SW 1271 (cell line): ENCODE measurements at places on chromosomes 12 and 14.

GRCh38 chr14:82387699-82388098 lies 854.0 kb upstream of the SEL1L start:
- no peak for DNase-seq

DNA sequence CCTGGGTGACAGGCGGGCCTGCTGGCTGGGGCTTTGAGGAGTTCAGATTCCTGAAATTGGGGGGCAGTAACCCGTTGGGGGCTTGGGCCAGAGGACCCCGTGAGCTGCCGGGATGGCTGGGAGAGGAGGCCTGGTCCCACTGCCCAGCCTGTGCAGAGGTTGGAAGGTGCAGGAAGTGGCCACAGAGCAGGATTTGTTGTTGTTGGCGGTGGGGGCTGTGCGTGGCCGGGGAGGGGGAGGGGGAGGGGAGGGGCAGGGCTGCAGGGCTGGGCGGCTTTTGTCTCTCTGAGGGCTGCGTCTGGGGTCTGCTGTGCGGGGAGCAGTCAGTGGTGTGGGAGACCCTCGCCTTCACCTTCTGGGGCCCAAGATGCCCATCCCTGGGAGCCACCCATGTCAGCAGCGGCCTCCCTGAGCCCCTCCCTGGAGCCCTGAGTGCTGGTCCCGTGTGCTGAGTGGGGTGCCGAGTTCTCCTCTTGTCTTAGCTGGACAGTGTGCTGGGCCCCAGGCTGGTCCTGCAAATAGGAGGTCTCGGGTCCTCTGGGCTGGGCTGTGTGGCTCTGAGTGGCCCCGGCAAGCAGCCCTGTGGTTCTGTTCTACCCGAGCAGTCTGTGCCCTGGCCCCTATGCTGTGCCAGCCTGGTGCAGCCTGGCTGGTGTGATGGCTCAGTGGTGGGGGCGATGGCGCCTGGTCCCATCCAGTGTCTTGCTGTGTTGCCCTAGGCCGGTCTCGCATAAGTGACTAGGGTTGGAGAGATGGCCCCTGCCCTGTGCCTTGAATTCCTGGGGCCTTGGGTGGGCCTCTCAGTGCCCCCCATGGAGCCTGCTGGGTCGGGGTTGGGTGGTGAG lies 10.3 kb downstream of the KIF26A start:
- DNase-seq, result no peak

DNA sequence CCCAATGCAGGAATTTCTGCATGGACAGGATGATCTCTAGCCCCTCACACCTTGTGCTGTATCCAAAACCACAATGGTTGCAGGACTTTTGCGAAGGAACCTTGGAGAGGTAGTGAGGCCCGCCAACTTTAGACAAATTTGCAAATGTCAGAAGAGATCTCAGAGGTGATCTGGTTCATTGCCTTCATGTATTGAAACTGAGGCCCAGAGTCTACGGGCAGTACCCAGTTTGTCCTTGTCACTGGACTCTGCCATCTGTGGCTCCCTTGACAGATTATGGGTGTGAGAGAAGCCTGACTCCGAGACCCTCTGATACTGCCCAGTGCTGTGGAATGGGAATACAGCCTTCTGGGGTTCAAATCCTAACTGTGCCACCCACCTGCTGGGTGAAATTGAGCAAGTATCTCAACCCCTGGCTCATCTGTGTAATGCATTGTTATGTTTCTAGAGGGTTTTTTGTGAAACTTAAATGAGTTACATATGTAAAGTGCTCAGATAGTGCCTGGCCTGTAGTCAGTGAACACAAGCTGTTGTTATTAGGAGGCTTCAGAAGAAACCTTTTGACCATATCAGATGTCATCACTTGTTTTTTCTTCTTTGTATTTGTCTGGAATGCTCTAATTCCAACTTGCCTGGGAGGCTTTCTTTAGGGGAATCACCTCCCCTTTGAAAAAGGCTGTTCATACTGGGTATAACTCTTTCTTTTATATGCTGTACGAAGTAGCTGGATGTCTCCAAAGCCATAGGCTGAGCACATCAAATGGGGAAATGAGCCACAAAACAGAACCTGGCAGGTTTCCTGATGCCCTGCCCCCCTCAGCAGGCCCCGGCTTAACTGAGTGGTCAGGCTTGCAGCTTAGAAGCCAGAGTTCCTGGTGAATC lies 71.4 kb upstream of the SRSF5 start:
- no peak for DNase-seq

- DNase-seq, result no peak
Measured at GRCh38 chr12:90987520-90987919, 17.3 kb downstream of the EPYC start.

GRCh38 chr12:69475237-69475975 lies 5.2 kb downstream of the FRS2 start:
- no peak for DNase-seq

- DNase-seq, result no peak
Measured at GRCh38 chr12:52441320-52441911, 7.2 kb upstream of the KRT75 start.

DNA sequence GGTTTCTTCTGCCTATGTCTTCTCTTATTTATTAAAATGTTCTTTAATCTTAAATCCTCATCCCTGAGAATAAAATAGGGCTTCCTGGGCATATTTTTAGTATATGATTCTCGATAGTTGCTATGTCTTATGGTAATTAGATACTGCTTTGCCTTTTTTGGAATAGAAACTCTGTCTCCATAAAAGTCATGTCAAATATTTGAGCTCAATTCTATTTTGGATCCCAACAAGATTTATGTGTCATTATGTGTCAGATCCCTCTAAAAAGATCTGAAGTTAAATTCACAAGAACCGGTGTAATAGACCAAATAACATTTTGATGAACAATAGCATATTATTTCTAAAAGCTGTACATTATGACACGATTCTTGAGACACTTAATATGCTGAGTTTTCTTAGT lies 312.5 kb upstream of the PDE3A start:
- no peak for DNase-seq
